ENCODE measurements at places on chromosomes 16 and 17.

DNA sequence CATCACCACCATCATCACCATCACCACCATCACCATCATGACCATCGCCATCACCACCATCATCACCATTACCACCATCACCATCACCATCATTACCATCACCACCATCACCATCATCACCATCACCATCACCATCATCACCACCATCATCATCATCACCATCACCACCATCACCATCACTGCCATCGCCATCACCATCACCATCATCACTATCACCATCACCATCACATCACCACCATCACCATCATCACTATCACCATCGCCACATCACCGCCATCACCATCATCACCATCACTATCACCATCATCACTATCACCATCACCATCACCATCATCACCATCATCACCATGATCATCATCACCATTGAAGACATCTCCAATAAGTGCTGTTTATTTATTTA is 16.8 kb upstream of the MED9 start:
- no peak for DNase-seq

DNA sequence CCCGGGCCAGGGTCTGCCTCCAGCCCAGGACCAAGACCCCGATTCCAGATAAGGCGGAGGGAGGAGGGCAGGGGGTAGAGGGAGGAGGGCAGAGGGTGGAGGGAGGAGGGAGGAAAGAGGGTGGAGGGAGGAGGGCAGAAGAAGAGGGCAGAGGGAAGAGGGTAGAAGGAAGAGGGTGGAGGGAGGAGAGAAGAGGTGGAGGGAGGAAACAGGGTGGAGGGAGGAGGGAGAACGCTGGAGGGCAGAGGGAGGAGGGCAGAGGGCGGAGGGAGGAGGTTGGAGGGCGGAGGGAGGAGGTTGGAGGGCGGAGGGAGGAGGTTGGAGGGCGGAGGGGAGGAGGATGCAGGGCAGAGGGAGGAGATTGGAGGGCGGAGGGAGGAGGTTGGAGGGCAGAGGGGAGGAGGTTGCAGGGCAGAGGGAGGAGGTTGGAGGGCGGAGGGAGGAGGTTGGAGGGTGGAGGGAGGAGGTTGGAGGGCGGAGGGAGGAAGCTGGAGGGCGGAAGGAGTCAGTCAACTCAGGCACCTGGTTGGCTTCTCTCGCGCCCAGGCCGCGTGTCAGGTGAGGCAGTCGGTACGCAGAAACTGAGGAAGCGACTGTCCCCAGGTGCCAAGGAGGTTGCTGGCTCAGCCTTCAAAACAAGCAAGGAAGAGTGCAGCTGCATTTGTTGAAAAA is 65.2 kb downstream of the KLHDC4 start:
- DNase-seq, result no peak

GRCh38 chr17:45073414-45074070 is 12.4 kb downstream of the NMT1 start:
- DNase-seq, result no peak

DNA sequence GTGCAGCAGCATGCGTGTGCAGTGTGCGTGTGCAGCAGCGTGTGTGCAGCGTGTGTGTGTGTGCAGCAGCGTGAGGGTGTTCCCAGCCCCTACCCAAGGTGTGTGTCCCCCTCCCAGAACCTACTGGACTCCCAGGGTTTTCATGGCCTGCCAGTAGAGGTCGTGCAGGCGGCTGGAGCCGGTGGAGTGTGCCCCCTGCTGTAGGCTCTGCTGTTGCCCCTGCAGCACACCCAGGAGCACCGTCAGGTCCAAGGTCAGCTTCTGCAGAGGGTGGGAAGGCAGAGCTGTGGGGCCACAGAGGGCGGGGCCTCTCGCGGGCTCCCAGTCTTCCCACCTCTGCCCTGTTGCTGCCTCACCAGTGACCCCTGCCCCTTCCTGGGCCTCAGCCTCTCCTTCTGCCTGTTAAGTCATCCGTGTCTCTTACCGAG is 14.9 kb downstream of the MYBBP1A start:
- no peak for DNase-seq

DNA sequence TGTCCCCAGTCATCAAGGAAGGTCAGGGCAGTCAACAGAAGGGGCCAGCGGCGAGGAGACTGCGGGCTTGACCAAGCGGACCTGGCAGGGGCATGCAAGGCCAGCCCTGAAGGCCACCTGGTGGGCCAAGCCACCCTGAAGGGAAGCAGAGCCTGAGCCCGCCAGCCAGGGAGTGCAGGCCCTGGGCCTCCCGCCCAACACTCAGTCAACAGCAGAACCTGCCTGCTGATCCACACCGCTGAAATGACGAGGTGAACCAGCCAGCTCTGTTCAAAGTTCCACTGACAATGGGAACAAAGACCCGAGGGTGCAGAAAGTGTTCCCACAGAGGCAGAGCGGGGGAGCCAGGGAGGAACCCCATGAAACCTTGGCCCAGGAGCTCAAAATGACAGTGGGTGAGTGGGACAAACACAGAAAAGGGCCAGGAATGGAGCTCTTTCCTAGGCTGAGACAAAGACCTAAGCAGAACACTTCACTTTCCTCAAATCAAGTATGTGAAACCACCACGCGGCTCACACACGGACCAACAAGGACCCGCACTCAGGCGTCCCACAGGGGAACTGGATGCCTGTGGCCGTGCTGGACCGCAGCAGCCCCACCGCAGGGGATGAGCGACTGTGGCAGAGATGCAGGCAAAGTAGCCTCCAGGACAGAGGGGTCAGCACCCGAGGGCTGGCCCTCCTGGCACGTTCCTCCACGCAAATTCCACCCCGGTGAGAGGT is 12.0 kb downstream of the AXIN1 start:
- DNase-seq, result no peak

DNA sequence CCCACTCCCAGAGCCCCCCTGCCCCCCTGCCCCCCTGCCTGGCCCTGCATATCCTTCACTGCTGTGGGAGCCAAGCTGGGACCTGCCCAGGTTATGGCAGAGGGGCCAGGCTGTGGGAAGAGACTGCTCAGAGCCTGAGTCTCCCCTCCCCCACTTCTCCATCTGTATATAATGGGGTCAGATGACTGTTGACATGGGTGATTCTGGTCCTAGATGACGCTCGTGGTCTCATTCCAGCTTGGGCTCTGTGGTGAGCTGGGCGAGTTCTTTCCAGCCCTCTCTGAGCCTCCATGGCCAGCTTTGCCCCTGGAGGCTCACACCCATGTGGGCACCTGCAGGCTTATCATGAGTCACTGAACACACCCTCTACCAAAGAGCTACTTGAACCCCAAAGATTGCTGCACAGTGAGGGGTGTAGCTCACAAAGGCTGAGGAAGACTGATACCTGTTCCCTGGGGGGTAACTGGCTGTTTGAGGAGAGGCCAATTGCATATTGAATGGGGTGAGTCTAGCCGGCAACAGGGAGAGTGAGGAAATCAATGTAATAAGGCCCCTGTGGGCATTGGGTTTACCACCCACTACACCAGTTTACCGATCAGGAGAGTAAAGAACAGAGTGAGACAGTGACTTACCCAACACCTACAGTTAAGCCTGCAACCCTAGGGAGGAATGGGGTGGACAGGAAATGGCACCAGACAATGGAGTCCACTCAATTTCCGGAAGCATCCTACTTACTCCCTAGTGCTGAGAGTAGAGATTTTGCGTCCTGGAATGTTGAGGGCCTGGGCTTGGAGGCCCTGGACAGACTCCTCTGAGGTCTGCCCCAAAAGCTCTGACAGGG is 4.2 kb upstream of the SREBF1 start:
- no peak for DNase-seq

GRCh38 chr17:37463039-37463438 is 26.7 kb upstream of the DUSP14 start:
- DNase-seq, result no peak

GRCh38 chr16:21653571-21653970 is 1.2 kb upstream of the IGSF6 start:
- DNase-seq, result no peak

- no peak for DNase-seq
Measured at GRCh38 chr17:6303664-6304063, 131.3 kb downstream of the AIPL1 start.

GRCh38 chr17:40041196-40041595 is 13.0 kb downstream of the MED24 start:
- DNase-seq, result no peak

GRCh38 chr17:44909681-44910144 is 5.6 kb downstream of the GFAP start:
- no peak for DNase-seq

DNA sequence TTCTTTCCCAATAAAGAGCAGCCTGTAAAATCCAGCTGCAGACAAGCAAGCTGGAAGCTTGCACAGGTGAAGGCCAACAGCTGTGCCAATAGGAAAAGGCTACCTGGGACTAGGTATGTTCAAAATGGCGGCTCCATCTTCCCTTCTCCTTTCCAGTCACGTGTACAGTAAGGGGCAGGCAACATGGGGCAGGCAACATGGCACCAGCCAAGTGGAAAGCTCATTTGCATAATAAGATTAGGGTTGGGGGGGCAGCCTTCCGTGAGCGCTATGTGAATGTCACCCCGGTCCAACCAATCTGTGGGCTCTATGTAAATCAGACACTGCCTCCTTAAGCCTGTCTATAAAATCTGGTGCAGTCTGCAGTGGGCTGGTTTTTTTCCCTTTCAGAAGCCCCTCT is 31.3 kb downstream of the TVP23A start:
- no peak for DNase-seq

DNA sequence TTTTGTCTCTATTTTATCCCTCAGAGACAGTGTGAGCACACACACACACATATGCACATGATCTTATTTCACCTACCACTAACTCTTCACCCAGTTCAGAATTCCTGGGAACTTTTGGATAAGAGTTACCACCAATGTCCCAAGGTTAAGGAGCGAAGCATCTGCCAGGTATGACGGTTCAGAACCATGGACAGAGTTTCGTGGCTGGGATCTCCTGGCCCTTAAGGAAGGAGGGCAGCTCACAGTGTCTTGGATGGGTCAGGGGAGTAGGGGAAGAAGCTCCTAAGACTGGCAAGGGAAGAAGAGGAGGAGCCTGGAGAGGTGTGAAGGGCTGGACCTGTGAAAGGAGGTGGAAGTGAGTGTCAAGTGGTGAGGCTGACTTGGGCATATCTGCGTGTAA is 23.0 kb upstream of the TMEM132E start:
- no peak for DNase-seq

DNA sequence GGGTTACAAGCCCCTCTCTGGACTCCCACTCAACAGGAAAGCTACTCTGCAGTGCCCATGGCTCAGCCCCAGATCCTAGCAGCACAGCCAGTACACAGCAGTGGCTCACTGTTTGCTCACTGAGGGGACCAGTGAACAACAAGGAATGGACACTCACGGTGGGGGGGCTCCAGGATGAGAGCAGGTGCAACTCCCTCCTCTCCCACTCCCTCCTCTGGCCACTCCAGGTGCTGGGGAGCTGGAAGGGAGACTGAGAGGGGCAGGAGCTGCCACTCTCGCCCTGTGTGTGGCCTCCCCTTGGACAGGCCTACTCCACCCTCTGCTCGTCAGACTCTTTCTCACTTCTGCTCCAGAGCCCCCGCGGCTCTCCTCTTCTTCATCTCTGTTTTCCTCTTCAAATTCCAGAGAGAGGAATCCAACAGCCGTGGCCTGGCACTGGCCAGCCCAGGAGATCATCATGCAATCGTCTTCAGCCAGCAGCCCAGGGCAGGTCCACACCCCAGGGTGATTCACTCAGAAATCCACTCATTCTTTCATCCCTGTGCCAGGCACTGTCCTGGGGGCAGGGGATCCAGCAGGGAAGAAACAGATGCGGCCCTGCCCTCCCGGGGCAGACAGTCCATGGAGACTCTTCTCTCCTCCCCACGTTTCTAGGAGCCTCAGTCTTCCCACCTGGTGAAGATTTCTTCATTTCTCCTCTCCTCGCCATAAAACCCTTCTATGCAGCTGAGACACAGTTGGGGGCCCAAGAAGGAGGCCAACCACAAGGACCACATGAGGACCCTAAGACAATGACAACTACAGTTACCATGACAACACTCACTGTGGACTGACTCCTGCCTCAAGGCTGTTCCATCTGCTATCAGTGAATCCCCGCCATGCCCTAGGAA is 30.7 kb downstream of the CFAP20 start:
- no peak for DNase-seq
